Naive thymus-derived CD8-positive, alpha-beta T cell (primary cell): ENCODE measurements at places on chromosomes 7 and 10.

DNA sequence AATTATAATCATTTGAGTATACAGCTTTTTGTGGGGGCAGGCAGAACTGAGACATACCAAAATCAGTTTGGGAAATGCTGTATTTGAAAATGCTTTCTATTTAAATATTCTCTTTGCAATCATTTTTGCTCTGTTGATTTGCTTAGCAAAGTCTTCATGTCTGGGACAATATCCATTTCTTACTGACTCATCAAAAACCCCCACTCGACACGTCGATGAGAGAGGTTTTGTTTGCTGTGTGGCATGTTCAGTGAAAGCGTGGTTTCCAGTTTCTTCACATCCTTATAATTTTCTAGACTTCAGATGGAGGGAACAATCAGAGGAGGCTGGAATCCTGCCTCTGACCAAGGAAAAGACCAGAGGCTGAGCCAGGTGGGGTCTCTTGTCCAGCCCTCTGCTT, 28.9 kb downstream of the HTRA1 start:
- DNase-seq: no peak

DNA sequence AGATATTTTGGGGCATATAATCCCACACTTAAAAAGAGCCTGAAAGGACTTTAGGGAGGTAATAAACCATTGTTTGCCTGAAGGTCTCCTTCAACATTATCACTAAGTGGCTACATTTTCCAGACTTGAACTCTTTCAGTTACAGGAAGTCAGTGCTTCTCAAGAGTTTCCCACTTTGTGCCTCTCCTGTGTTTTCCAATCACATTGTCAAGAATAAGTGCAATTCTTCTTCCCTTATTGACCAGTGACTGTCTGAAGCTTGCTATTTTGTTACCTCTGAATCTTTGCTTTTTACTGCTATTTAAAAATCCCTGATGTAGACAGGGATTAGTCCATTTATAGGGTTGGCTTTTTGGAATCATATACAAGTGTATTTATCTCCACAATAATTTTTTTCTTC, 346.7 kb upstream of the ANKRD30A start:
- DNase-seq: no peak

DNA sequence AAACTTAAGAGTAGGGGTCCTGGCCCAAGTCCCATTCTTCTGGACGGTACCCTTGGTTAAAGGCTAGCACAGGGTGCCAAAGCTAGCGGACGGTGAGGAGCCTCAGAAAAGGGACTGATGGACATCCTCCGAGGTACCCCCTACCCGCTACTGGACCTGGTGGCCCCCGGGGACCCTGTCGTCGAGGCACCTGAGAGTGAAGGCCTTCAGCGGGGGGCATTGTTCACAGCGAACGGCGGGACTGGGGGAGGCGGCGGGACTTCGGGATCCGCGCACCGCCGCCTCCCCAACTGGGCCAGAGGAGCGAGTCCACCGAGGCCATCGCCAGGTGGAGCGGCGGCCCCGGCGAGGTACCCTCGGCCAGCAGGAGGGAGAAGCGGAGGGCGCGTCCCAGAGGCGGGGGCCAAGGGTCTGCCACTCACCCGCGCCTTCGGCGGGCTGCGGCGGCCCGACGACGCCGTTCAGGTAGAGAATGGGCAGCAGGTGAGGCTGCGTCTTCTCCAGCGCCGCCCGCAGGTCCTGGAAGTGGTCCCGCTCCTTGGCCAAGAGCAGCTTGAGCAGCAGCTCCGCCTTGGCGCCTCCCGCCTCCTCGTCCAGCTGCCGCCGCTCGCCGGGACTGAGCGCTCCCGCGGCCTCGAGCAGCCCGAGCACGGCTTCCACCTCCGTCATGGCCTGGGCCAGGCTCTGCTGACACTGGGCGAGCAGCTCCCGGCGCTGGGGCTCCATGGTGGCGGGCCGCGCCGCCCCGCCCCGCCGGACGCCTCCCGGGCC, 575 bp downstream of the DLG5 start:
- no peak for DNase-seq

DNA sequence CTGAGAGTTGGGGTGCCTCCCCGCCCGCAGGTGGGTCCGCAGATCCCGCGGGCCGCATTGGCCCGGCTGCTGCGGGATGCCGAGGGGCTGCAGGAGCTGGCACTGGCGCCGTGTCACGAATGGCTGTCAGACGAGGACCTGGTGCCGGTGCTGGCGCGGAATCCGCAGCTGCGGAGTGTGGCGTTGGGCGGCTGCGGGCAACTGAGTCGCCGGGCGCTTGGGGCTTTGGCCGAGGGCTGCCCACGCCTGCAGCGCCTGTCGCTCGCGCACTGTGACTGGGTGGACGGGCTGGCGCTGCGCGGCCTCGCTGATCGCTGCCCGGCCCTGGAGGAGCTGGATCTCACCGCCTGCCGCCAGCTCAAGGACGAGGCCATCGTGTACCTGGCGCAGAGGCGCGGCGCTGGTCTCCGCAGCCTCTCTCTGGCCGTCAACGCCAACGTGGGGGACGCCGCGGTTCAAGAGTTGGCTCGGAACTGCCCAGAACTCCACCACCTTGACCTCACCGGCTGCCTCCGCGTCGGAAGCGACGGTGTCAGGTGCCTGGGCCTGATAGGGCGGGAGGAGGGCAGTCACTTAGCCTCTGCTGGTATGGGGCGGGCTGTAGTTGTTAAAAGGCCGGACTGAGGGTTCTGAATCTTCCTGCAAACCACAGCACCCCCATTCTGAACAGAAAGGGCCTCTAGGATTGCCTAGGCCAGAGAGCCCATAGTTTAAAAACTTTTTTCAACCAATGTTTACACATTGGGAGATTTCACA, 1.3 kb downstream of the FBXL15 start:
- DNase-seq: no peak

DNA sequence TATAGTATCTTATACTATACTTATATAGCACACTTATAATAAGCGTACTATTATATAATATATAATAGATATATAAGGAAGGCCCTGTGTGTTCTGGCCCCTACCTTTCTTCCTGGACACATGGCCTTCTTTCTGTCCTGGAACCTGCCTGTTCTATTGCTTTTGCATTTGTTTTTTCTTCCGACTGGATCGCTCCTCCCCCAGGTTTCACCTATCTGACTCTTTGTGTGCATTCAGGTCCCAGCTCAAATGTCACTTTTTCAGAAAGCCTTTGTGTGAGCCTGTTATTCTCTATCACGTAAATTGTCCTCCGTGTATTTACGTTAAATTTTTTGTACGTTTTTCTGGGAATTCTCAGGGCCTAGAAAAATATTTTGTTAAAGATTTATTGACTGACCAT, 2.9 kb upstream of the TRIM8 start:
- DNase-seq: no peak

- no peak for DNase-seq
These were observed 541.6 kb upstream of the FZD8 start for GRCh38 chr10:36183726-36184125.

DNA sequence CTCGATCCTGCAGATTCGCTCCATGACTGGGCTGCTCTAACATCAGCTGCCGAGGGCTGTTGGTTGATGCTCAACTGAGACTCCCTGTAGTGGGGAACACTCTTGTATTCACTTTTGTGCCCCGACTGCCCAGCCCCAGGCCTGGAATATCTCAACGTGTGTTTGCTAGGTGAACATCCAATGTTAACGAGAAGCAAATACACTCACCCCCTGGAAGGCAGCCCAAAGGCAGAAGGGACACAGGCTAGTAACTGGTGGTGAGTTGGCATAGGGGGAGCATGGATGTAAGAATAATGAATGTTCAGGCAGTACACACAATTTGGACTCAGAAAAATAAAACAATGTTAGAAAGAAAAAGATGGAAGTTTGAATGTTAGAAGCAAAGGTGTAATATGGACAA, 24.0 kb upstream of the RBM33 start:
- DNase-seq: no peak

GRCh38 chr10:92942226-92942625, 93.9 kb downstream of the EXOC6 start:
- no peak for DNase-seq

GRCh38 chr7:18400275-18400674, 95.3 kb upstream of the HDAC9 start:
- no peak for DNase-seq

DNA sequence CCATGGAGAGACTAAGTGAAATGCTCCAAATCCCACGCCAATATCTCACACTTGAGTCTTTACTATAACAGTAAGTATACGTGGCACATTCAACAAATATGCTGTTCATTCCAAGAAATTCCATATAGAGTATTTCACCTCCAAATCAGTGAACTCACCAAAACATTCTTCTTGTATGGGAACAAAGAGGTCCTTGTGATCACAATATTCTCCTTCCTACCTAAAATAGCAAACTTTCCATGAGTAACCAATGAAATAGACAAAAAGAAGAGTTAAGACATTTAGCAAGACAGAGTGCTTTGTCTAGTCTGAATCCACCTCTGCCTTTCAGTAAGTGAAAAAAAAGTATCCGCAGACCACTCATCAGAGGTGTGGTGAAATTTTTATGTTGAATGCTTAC, 77.3 kb upstream of the NXPH1 start:
- DNase-seq: no peak

- DNase-seq: no peak
These were observed 906.7 kb downstream of the DNAJB9 start for GRCh38 chr7:109476409-109476808.

DNA sequence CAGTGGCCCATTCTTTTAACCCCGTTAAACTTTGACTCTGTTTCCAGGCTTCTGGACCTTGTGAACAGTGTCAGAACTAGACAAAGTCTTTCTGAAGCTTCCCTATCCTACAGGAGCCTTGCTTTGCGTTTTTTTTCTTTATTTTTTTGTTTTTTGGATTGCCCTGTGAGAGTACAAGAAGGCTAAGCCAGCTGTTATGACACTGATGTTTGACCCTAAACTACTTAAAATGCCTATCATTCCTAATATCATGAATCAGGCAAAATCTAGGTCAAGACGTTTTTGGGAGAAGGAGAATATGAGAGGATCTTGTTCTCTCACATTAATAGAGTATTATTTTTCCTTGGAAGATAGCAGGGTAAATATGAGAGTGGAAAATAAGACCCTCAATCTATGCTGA, 79.8 kb downstream of the EPDR1 start:
- no peak for DNase-seq

GRCh38 chr7:49766966-49767365, 6.5 kb upstream of the VWC2 start:
- DNase-seq: no peak

DNA sequence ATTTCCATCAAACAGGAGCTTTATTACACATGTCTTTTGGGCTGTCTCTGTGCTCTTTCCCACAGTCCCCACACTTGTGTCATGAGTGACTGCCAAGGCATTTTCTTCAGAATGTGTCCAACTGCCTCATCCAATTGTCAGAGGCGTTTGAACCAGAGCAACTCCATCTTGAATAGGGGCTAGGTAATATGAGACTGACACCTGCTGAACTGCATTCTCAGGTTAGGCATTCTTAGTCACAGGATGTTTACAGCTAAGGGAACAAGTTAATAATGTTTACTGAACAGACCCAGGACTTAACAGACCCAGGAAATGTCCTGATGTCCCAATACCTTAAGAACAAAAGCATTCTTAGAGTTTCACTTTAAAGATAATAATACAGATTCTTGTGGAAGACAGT, 595.5 kb downstream of the REEP3 start:
- DNase-seq: no peak

- DNase-seq: no peak
These were observed 790.7 kb downstream of the TNS3 start for GRCh38 chr7:46791188-46791587.

DNA sequence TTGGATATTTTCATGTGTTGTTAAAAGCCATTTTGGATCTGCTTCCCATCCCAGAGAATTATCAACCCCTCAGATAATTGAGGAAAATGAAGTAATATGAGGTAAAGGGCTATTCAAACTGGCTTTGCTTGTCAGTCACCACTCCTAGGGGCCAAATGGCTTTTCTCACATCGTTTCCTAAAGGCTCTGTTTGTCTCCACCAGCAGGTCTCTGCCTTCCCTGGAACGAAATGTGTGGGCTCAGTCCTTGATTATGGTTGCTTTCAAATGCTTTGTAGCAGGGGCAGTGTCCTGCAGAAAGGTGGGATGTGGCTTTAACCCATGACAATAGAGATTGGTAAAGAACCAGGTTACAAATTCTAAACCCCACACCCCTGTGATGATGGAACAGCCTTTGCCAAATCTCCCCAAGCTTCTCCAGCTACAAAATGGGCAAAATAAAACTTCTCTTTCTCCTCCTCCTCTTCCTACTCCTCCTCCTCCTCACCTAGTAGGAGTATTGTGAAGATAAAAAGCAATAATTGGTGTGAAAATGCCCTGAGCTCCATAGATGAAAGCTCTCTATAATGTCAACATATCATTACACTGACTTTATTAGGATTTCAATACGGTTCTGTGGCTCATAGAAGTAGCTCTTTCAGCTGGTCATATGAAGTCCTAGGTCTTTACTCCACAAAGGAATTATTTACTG, 127.6 kb downstream of the CHN2 start:
- DNase-seq: no peak

GRCh38 chr10:98338318-98338717, 70.3 kb upstream of the LOXL4 start:
- DNase-seq: no peak
